Mammary epithelial cell (primary cell): ENCODE measurements at places on chromosomes 4 and X. TPM values are rescaled to one million over a fixed set of nuclear protein-coding genes. Genes with fewer than 3 reads are reported as not detected.

Gene CCDC149
- total RNA-seq: 7.7 and 10.7 TPM in 2 replicates

Gene AFF2
- 1.5 and 1.8 TPM in 2 replicates for total RNA-seq

Gene FAM241A
- total RNA-seq: 5.5 TPM

Gene TEX13D
- total RNA-seq: not detected in 2 replicates

Gene IDUA
- 17.8 TPM for total RNA-seq

Gene SORCS2
- total RNA-seq: 10.7 TPM

Gene TMSB15B
- 11.9 and 12.1 TPM in 2 replicates for total RNA-seq

Gene SSX3
- total RNA-seq: not detected in 2 replicates

Gene PPP2R2C
- total RNA-seq: 0.24 and 0.27 TPM in 2 replicates

Gene TNIP3
- total RNA-seq: not detected

Gene NALF2
- 0.31 and 1.1 TPM in 2 replicates for total RNA-seq

Gene RAB28
- 19.5 and 20.0 TPM in 2 replicates for total RNA-seq

Gene SNCA
- 53.8 TPM for total RNA-seq

Gene INTU
- total RNA-seq: 5.5 and 6.3 TPM in 2 replicates
